Iris pigment epithelial cell (primary cell): ENCODE measurements at places on chromosomes 7 and 10.

DNA sequence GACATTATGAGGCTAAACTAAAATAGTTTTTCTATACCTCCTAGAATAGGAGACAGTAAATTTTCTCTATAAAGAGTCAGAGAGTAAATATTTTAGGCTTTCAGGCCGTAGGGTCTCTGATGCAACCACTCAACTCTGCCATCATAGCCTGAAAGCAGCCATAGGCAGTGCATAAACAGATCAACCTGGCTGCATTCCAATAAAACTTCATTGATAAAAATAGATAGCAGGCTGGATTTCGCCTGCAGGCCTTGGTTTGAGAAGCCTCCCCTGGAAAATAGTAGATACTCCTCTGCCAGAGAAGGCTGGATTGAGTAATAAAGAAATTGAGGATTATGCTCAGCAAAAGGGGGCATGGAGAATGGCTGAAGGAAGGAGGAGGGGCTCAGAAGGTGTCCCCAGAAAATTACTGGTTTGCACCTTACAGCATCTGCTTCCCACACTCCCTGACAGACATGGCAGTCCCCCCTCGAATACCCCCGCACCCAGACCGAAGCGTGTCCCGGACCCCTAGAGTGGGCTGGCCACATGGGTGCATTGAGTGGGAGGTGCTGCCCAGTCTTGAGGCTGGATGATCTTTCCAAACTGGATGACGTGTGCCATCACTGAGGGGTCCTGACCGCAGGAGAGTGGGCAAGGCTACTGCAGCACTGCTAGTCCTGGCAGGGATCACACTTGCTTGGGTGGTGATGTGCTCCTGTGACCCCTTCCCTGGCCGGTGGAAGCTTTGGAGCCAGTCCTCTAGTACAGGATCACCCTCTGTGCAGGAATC is 126.6 kb downstream of the PTPN20 start:
- DNase-seq: no peak

DNA sequence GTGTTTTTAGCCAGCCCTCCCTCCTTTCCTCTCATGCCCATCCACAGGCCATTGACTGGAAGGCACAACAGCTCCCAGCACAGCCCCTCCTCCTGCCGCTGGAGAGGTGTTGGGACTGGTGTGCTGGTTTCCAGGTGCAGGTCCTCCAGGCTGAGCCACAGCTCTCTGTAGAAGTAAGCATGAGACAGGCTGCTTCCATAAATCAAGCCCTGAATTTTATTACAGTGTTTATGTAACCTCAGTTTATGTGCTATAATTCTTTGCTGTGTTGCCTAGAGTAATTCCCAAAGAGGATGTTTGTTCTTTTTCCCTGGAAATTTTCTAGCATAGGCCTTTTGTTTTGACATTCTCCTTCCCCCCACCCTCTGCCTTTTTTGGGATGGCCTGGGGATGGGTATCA is 445.8 kb downstream of the AUTS2 start:
- no peak for DNase-seq

DNA sequence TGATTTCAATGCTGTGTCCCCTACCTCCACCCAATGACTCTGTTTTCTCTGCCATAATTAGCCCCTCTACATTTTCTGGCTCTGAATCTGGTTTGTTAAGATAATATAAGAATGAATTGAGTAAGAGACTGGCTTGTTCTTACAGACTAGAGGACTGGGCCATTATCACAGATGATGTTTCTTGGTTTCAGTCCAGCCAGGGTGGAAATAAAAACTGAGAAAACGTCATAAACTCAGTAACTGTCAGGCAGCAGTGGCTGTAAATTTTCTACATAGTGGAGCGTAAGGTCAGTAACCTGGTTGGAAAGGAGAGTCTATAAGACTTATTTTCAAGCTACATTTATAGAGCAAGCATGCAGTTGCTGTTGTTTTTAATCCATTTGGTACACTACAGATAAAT is 485.4 kb downstream of the HTR7 start:
- peak; percentile 4 for DNase-seq

DNA sequence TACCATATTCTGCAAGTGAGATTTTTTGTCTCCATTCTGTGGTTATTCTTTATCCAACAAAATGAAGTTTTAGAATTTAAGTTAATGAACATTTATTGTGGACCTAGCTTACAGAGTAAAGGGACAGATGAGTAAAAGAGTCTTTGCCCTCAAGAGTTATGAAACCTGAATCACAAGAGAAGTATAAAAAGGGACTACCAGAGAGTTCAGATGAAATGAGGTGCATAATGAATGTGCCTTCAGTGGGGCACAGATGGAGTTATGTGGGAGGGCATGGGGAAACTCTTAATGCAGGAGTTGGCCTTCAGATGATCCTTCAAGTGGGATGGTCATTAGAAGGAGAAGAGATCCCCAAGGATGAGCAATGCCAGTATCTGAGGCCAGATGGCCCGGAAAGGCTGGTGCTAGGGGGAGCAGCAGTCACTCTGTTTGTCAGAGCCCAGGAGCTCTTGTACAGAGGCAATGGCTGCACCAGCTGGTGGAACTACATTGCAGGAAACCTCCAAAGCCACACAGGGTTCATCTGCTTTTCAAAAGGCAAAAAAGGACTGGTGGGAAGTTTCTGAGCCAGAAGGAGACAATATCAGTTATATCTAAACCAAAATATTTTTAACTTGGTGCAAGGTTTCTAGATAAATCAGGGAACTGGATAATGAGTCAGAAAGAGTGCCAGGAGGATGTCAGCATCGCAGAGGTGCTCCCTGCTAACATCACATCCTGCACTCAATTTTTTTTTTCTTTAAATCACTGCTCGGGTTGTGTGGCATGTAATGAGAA is 162.0 kb downstream of the KLF6 start:
- DNase-seq: peak; percentile 64

DNA sequence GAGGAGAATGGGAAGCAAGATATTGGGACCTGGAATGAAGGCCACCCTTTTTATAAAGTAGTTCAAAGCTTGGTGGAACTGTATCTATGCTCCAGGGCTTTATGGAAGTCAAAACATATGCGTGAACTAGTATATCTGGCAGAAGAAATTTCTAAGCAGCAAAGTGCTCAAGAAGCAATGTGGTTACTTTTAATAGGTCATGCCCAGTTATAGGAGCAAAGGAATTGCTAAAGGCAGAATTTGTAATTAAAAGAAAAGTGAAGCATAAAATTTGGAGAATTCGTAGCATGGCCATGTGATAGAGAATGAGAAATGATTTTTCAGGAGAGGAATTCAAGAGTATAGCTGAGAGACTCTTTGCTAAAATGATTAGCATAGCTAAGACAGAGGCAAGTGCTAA is 1110.4 kb downstream of the XPNPEP1 start:
- no peak for DNase-seq

DNA sequence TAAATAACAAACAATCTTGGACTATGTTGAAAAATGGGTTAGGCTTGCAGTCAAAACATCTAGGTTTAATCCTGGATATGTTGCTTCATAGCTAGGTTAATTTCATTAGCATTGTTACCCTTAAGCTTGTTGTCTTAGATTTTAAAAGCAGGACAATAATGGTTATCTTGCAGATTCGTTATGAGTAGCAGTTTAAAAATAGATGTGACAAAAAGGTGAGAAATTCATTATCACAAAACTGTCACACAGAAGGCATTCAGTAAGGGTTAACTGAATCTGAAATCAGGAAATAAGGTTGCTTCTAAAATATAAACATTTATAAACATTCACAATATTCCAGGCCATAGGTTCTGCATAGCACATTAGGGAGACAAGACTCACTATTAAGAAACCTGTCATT is 429.2 kb upstream of the ETV1 start:
- DNase-seq: no peak

- peak; percentile 20 for DNase-seq
Measured at GRCh38 chr10:525565-526315, 163.7 kb downstream of the DIP2C start.

DNA sequence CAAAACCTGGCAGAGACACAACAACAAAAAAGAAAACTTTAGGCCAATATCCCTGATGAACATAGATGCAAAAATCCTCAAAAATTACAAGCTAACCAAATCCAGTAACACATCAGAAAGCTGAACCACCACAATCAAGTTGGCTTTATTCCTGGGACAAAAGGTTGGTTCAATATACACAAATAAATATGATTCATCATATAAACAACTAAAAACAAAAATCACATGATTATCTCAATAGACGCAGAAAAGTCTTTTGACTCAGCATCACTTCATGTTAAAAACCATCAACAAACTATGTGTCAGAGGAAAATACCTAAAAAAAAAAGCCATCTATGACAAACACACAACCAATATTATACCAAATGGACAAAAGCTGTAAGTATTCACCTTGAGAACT is 283.5 kb downstream of the THSD7A start:
- DNase-seq: peak; percentile 59

- DNase-seq: no peak
Measured at GRCh38 chr7:84477786-84478478, 283.3 kb upstream of the SEMA3A start.

DNA sequence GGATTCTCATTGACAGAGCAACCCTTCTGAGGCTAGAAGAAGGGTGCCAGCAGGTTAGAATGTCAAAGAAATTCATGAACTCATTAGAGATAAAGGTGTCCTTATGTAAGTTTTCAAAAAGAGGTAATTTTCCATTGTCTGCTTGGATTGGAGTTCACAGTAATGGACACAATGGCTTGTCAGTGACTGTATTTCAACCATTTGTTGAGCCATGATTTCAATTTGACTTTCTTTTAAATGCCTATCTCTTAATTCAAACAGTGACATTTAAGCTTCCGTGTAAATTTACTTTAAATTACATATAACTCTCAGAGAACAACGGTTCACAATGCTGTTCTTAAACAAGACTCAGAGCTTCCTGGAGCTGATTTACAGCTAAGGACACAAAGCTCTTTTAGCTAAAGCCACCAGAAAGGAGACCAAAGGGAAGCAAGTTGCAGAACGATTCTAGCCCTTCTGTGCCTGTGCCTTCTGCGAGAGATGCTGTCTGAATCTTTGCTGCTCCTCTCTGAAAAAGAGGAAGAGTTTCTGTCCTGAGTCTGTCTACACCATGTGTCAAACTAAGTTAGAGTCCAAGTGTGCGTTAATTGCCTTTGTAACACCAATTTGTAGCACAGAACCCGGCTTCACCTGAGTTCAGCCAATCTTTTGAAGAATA is 42.2 kb upstream of the PFKP start:
- no peak for DNase-seq

DNA sequence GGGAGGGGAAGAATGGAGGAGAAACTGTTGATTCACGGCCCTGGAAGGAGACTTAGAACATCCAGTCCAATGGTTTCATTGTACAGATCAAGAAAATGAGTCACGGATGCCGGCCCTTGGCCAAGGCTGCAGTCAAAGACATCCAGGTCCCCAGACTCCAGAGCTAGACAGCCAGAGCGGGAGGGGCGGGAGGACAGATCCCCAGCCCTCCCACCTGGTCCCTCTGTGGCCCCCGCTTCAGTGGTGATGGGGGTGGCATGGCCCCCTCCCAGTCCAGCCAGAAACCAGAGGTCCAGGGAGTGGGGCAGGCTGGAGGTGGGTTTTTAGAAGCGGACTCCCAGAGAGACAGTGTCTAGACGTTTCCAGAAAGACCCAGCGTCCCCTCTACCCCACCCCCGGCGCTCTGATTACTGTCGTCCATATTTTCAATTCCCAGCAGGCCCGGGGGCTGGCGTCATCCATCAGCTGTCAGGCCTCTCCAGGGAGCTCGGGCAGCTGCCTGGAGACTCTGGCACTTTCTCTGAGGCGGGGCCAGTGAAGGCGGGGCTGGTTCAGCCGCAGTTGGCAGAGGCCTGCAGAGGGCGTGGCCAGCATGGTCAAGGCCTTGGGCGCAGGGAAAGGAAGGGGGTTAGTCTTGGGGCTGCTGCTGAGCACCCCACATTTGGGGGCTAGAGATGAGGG is 8.0 kb upstream of the HSPB1 start:
- peak; percentile 98 for DNase-seq

DNA sequence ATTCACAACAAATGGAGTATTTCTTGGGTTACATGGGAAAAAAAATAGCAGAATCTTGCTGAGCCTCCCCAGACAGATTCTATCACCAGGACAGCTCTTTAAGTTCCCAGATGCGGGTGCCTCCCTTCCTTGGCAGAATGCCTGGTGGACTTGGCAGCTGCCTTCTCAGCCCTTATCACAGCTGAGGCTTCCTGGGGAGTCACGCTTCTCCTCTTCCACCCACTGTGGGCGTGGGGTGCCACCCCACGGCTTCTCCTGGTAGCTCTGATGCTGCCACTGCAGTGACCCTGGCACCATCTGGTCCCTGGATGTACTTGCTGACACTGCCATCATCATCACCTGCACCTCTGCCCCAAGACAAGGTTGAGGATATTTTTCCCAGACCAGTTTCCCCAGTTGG is 16.2 kb upstream of the NME8 start:
- peak; percentile 6 for DNase-seq

DNA sequence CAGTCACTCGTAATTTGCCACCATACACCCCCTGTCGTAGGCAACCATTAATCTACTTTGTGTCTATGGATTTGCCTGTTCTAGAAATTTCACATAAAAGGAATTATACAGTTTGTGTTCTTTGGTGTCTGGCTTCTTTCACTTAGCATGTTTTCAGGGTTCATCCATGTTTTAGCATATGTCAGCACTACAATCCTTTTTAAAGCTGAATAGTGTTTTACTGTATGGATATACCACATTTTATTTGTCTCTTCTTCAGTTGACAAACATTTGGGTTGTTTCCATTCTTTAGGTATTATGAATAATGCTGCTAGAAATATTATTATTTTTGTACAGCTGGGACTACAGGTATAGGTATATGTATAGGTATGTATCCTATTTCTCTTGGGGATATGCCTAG is 17.4 kb upstream of the SVIL start:
- DNase-seq: no peak

GRCh38 chr10:65496541-65496940 is 1429.3 kb upstream of the LRRTM3 start:
- DNase-seq: no peak

DNA sequence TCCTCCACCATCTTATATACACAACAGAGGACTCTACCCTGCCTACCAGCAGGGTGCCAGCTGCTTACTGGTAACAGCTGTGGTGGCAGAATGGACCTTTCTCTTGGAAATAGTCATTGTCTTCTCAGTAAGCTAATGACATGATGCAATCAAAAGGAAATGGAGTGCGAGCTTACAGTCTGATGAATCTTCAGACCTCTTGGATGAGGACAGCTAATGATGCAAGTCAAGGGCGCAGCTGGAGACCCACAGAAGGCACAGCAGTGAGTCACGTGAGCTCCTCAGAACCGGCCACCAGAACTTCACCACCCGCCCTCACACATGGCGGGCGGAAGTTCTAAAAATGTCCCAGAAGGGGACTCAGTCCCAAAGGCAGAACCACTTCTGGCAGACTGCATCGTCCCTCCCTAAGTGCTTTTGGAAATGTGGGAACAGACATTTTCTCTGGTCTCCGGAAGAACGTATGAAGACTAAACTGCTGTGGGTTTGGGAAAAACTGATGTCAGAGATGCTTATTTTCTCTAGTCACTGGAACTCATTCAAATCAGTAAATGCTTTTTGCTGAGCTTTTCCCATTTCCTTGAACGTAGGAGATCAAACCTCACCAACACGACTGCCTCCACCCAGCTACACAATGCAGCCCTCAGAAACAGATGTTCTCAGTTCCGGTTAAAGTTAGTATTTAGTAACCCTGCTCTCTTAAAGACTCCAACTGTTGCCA is 96.4 kb downstream of the FAS start:
- peak; percentile 51 for DNase-seq

GRCh38 chr10:666237-667012 is 23.0 kb downstream of the DIP2C start:
- no peak for DNase-seq

- DNase-seq: no peak
Measured at GRCh38 chr7:2211259-2211880, 21.4 kb downstream of the MAD1L1 start.

GRCh38 chr10:109037978-109038377 is 885.3 kb downstream of the XPNPEP1 start:
- DNase-seq: no peak

GRCh38 chr10:63013755-63014154 is 119.4 kb upstream of the NRBF2 start:
- DNase-seq: no peak
